ENCODE measurements at places on chromosomes 2 and 18.

- no peak for DNase-seq
Observed at GRCh38 chr2:10964052-10964790, 52.5 kb downstream of the KCNF1 start.

DNA sequence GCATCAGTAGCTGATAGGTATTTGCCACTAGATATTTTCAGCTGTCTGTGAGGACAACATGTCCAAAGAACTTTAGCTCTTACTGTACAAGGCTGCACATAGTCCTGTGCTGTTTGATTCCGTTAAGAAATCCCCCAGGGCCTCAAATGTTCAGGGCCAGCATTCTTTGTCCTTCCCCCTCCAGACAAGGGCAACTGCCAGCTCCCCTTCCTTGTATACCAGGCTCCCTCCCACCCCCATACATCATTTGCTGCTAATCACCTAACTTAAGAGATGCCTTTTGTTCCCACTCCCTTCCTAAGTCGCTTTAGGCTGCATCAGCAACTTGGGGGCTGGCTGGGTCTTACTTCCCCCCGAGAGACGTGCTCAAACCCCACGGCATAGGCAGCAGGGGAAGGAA lies 138.7 kb downstream of the CDH20 start:
- no peak for DNase-seq

GRCh38 chr18:49411928-49412327 lies 48.5 kb downstream of the DYM start:
- DNase-seq: no peak

GRCh38 chr18:9927392-9928063 lies 13.7 kb downstream of the VAPA start:
- no peak for DNase-seq

DNA sequence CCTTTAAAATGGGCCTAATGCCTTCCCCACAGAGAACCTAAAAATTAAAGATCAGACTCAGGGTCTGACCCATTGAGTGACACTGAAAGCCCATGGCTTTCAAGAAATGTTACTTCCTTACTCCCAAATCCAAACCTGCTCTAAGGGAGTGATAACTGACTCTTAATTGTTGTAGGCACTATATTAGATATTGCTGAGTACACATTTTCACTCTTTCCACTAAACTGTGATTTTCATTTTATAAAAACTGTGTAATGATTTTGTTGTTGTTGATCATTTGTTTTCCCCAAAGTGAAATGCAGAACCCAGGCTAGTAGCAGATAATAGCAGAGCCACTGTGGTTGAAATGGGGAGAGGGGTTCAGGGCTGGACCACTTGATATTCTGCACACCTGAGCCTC lies 87.1 kb downstream of the LRRTM1 start:
- no peak for DNase-seq

GRCh38 chr18:23159344-23159743 lies 24.1 kb downstream of the CABLES1 start:
- DNase-seq: no peak

DNA sequence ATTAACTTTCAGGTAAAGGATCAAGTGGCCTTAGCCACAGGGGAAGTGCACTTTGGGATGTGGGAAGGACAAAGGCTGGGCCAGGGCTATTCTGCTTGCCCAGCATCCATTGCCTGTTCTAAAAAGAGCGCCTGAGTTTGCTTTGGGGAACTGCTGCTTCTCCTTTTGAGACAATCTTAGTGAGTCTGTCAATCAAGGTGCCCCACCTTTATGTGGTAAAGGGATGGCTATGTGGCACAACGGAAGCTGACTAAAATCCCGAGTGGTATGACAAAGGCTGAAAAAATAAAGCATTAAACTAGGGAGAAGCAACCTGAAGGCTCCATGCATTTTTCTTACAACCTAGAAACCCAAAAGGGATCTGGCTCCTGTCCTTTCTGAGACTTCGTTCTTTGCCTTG lies 540.5 kb downstream of the SLC4A3 start:
- no peak for DNase-seq

DNA sequence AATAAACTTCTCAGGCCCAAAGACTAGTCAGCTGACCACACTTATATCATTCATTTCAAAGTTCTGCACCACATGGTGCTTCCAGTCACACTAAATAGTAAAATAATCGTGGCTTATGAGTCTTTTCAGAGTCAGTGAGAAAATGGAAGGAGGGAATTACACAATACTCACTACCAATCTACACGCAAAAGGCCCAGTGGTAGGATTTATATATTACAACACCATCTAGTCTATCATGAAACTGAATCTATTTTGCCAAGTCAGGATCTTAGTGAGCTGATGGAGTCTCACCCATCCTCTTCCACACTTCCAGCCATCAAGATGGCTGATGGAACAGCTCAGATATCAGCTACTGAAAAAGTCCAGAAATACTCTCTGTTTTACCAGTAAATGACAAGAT lies 21.9 kb downstream of the INO80D start:
- no peak for DNase-seq

DNA sequence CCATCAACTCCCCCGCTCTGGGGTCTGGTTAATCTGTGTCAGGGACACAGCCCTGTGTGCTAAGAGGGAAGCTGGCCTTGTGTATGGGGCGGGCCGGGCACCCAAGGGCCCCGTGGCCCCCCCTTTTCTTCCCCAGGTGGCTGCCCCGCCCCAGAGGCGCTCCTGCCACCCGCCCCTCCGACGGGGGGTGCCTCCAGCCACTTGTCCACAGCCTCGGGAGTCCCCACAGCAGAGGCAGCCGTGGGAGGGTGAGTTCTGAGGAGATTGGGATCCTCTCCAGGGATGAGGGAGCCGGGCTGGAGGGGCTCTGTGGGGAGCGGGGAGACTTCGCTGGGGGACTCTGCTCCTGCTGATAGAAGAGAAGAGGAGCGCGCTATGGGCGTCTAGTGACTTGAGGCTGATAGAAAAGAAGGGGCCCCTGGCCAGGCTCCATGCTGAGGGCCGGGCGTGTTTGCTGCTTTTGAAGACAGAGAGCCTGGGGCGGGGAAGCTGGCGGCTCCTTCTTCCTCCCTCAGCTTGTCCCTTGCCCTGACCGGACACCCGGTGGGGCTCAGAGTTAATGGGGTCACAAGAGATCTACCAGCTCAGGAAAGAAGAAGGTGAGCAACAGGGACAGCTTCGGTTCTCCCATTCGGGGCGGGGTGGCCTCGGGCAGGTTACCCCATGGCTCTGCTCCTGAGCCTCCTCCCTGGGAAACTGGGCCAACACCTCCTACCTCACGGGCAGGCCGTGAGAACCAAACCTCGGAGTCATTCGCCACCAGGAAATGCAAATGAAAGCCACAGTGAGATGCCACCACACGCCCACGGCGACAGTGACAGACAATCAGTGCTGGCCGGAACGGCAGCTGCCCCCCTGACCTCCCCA lies 89.4 kb upstream of the TAF1B start:
- DNase-seq: no peak

DNA sequence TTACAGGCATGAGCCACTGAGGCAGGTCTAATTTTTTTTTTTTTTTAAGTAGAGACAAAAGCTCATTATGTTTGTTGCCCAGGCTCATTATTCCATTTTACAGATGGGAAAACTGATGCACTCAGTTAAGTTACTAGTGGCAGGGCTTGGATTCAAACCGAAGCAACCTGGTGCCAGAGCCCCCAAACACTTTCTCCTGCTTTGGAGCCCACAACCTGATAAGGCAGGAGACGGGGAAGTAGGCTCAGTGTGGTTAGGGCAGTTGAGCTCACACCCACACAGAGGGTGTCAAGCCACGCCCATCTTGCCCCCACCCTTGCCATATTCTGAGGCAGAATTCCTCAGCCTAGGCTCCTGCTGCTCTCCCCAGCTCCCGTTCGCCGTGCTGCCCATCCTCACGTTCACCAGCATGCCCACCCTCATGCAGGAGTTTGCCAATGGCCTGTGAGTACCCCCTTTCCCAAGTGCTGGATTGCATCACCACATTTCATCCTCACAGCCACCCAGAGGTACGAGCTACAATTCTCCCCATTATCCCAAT lies 5.8 kb upstream of the CTDSP1 start:
- no peak for DNase-seq

- no peak for DNase-seq
Observed at GRCh38 chr2:32627441-32627813, 423 bp upstream of the TTC27 start.

DNA sequence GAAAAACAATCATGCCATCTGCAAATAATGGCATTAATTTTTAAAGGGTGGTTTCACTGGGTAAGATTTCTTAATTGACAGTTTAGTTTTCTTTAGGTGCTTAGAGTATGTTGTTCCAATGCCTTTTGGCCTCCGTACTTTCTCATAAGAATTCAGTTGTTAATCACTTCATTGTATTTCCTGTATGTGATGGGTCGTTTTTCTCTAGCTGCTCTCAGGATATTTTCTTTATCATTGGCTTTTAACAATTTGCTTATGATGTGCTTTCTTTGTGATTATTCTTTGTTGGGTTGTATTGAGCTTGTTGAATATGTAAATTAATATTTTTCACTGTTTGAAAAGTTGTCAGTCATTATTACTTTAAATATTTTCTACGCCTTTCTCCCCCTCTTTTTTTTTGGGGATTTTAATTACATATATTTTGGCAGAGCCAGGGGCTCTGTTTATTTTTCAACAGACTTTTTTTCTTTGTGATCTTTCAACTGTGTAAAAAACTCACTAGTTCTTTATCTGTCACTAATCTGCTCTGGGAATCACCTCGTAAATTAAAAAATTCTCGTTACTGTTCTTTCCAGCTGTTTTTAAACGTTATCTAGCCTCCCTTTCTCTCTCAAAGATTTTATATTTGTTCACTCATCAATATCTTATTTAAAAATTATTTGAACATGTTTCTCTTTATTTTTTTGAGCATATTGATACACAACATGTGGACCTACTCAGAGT lies 56.2 kb upstream of the IL1R1 start:
- DNase-seq: no peak

GRCh38 chr18:37303009-37303408 lies 262.6 kb downstream of the CELF4 start:
- DNase-seq: no peak

DNA sequence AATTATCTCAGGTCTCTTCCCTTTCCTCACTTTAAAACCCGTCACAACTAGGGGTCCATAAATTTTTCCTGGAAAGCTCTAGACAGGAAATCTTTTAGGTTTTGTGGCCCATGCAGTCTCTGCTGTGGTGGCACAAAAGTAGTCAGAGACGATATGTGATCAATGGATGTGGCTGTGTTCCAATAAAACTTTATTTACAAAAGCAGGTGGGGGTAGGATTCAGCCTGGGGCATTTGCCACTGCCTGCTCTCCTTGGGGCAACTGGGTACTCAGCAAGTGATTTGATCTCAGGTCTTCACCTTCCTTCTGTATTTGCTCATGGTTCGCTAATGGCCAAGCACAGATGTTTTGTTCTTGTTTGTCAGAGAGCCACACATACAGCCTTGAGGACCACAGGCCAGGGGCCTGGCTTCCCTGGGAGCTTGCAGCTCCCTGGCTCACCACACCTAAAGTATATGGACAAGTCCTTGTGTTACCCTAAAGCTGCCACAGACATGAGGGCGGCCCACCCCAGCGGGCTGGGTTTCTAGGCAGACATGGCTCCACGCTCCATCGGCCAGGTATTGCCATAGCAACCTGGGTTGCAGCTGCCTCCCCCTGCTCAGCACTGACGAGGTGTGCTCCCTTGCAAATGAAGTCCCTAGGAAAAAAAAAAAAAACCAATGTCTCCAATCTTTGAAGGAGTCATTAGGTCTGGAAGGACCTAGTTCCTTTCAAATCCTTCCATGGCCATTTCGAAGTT lies 89.7 kb upstream of the YWHAQ start:
- DNase-seq: no peak

DNA sequence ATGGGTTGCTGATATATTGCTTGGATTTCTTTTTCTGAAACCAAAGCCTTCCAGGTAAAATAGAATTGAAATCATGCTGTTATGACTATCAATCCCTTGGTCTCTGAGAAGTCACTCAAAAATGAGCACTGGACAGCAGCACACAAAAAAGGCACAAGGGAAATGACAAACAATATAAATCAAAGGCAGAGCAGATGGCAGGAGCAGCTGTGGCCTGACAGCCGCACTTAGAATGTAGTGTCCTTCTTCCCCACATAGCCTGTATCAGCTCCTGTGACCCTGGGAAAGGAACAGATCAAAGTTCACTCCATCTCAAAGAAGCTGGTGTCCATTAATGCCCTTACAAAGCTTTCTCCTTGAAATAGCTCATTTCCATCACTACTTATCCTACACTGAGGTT lies 326.7 kb downstream of the SUCLG1 start:
- DNase-seq: no peak

Measured in mesothelial cell of epicardium (in vitro differentiated cells).